ENCODE measurements at places on chromosomes 2 and 18.
A peak's percentile ranks its signal among the peaks of the same experiment; 100 is the strongest.

DNA sequence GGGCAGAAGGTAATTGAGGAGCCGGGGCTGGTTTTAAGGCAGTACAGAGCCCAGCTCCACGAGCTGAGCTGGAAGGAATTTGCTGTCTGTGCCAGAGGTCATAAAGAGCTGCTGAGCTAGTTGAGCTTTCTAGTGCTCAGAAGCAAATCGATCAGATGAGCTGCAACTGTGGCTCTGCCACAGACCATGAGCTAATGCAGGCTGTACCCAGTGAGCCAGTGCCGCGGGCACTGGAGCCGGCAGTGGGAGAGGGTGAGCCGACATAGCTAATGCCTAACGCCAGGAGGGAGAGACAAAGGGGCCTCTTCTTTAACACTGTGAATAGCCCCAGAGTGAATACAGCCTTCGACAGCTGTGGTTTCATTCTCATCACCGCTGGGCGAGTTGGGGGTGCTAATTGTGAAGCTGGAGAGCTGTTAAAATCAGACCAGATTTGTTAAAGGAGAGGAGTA, 410.1 kb upstream of the TCF4 start:
- DNase-seq: no peak

DNA sequence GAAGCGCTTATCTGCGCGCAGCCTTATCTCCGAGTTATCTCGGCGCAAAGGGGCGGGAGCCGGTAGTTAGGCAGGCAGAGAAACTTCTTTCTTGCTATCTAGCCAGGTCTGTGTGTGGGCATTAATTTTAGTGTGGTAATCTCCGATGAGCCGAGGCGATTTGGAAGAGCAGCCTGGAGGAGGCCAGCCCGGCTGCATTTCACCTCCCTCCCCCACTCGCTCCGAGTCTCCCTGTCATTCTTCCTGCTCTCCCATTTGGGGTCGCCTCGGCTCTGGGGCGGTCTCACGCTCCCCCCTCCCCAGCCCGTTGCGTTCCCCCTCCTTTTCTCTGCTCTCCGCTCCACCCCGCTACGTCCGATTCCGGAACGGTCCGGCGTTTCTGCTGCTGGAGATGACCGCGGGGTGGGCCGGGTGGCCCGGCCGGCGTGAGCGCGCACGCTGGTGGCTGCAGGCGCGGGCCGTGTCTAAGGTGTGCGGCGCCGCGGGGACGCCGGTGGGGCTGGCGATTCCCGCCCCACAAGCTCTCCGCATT, 566 bp downstream of the GATA6 start:
- DNase-seq: no peak

GRCh38 chr2:66070721-66071602, 364.0 kb upstream of the MEIS1 start:
- DNase-seq: no peak

DNA sequence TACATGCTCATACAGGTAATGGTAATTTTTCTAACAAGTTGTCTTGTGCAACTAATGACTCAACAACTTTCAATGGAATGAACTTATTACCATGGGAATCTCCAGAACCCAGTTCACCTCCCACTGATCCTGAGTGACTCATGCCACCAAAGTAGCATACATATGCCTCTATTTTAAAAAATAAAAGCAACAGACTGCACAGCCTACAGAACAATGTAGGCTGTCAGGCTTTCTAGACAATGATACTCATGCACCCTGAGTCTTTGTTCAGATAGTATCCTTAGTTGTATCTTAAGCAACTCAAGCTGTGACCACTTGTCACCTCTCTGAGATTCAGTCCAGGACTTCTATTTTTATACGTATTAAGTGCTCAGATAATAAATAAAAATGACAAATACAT, 531.0 kb upstream of the SETBP1 start:
- DNase-seq: no peak

DNA sequence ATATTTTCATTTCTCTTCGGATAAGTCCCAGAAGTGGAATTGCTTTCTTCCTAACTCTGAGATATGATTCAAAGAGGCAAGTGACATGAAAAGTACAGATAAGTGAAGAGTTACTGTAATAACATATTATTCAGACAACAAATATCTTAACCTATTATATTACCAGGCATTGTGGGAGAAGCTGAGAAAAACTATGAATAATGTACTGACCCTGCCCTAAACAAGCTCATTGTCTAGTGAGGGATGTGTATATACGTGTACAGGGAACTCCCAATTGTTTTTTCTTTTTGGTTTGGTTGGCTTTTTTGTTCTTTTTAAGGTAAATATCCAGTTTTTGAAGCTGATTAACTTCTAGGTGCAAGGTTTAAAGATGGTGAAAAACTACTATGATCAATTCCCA, 26.5 kb downstream of the NCKAP1 start:
- no peak for DNase-seq

- DNase-seq: peak; percentile 23
Observed at GRCh38 chr18:2846636-2847316, at the start of gene EMILIN2. Gene EMILIN2, plus strand, starts transcription at chr18:2847006. Its CDS starts 183 bp downstream, at chr18:2847189.

- DNase-seq: no peak
Observed at GRCh38 chr2:137857881-137858280, 106.4 kb upstream of the HNMT start.

DNA sequence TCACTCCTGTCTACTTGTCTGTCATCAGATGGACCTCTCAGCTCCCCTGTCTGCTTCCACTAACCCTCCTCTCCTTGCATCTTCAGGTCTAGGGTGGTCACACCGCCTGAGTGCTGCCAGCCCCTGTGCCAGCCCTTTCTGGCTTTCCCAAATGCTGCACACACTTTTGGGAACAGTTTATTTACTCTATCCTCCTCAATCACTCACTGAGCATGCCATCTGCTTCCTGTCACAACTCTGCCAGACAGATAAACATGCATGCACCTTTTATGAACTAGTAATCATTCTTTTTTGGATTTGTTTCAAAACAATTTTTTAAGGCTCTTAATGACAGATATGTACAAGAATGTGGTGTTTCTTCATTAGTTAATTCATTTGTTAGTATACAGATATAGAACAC, 56.3 kb upstream of the CCDC195 start:
- no peak for DNase-seq

- DNase-seq: no peak
Observed at GRCh38 chr18:36372903-36373311, 75.4 kb downstream of the FHOD3 start.

- DNase-seq: no peak
Observed at GRCh38 chr18:25470062-25470461, 118.1 kb upstream of the ZNF521 start.

GRCh38 chr2:216590780-216591179, 42.4 kb upstream of the IGFBP2 start:
- no peak for DNase-seq

DNA sequence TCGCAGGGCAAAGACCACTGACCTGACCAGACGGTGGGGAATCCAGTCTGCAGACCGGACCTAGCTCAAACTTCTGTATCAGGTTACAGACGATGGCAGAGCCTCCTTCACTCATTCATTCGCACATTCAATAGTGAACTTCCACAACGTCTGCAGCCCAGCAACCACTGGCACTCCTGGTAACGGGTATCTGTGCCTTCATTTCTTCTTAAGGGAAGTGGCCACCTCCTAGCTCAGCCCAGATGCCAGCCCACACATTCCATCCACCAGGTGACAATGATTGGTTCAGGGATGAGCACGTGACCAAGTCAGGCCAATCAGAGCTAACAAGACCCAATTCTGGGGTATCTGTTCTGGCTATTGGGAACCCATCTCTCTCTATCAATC, 15.9 kb upstream of the ARMC9 start:
- no peak for DNase-seq

- no peak for DNase-seq
Observed at GRCh38 chr2:98975611-98976010, 39.6 kb upstream of the CRACDL start.

- DNase-seq: no peak
Observed at GRCh38 chr18:25373432-25374179, 21.6 kb upstream of the ZNF521 start.

- no peak for DNase-seq
Observed at GRCh38 chr2:12881952-12882351, 165.2 kb downstream of the TRIB2 start.

- DNase-seq: no peak
Observed at GRCh38 chr2:22450831-22451230, 934.1 kb upstream of the KLHL29 start.

GRCh38 chr2:201118961-201119854, 3.2 kb downstream of the CFLAR start:
- DNase-seq: no peak

- DNase-seq: no peak
Observed at GRCh38 chr2:197879812-197880408, 75.5 kb downstream of the PLCL1 start.

- DNase-seq: no peak
Observed at GRCh38 chr2:221999166-221999565, 299.6 kb downstream of the PAX3 start.

GRCh38 chr18:2420367-2420766, 150.9 kb downstream of the METTL4 start:
- no peak for DNase-seq

DNA sequence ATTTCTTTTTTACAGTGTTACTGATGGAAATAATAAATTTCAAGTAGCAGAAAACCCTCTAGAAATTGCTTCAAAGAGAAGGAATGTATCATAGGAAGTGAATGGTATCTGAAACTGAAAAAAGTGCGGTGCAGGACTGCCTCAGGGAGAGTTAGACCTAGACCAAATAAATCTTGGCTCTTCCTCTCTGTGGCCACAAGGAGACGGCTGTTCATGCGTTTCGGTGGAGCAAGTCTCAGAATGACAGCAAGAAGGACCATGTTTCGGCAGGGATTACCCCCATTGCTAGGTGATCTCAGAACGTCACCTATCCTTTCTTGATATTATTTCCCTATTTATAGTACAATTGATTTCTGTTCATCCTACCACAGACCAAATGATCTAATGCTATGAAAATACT, 522.3 kb downstream of the SOX11 start:
- DNase-seq: no peak

DNA sequence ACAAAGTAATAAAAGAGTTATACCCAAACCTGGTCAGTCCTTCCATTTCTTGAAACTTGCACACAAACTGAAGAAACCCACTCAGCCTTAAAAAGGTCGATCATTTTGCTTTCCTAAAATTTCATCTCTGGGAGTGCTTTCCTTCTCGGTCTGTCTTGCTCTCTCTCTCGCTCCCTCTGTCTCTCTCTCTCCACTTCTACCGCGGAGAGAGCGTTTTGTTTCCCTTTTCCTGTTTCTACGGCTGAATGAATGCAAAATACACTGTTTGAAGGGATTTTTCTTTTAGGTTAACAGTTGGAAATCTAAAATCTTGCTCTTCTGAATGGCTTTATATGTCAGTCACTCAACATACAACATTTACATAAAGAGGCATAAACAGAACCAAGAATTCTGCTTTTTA, 424.2 kb downstream of the TGIF1 start:
- DNase-seq: no peak

DNA sequence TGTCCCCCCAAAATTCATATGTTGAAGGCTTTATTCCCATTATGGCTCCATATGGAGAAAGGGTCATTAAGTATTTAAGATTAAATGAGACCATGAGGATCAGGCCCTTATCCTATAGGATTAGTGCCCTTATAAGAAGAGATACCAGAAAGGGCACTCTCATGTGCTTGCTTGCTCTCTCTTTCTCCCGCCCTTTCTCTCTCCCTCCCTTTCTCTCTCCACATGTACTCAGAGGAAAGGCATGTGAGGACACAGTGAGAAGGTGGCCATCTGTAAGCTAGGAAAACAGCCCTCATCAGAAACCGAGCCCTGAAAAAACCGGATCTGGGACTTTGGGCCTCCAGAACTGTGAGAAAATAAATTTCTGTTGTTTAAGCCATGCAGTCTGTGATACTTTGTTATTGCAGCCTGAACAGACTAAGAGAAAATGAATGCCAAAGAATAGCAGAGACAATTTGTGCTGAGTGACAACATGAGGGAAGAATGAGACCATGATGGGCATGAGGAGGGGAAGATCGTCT, 300.0 kb upstream of the SLC39A10 start:
- no peak for DNase-seq

DNA sequence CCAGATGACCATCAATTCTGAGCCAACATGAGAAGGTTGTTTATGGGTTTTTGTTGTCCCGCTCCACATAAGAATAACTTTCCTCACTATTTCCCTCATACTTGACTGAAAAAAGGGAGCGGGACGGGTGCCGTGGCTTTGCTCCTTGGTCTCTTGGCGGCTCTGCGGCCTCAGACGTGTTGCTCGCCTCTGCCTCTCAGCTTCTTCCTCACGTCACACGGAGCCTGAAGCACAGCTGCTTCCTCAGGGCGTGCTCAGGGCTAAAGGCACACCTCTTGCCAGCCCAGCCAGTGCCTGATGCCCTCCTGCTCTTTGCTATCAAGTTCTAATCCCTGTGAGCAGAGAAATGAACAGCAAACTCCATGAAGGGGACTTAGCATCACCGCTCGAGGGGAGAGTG, 17.9 kb upstream of the ID2 start:
- no peak for DNase-seq

DNA sequence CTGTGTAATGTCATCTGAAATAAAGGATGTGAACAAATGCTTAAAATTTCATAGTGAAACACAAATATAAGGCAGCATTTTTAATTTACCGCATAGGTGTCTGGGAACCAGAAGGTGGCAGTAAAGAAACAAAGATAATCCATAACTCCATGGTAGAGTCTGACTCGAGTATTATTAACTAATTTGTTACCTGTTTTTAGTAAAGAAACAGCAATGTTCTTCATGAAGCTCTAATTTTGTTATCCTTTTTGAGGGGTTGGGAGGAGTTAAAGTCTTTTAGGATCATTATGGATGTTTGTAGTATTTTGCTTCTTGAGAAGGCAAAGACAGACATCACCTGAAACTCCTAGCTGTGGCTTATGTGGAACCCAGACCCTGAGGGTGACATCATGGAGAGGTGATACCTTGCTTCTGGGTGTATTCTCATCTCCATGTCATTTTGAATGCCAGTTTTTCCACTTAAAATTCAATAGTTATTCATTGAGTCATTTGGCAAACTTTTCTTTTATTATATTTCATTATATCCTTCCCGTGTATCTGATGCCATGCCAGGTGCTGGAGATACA, 286.2 kb upstream of the EPAS1 start:
- DNase-seq: no peak

GRCh38 chr2:174824068-174824467, 59.8 kb upstream of the CHRNA1 start:
- no peak for DNase-seq

GRCh38 chr2:10787176-10787968, 25.2 kb downstream of the PDIA6 start:
- DNase-seq: no peak

DNA sequence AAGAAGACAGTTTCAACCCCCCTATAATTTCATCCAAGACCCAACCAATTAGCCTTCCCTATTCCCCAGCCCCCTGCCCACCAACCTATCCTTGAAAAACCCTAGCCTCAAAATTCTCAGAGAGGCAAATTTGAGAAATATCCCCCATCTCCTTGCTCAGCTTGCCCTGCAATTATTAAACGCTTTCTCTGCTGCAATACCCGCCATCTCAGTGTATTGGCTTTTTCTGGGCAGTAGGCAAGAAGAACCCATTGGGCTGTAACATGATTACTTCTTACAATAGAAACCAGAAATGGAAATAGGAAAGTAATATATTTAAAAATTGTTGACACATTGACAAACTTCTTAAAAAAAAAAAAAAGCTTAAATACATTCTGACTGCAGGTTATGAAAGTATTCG, 140.6 kb upstream of the CCDC150 start:
- DNase-seq: no peak

GRCh38 chr2:175282300-175282699, 100.8 kb upstream of the ATP5MC3 start:
- no peak for DNase-seq

All from T-helper 22 cell (primary cell).